ENCODE measurements at places on chromosomes 11 and 22.

GRCh38 chr11:38155856-38156255 lies 1557.8 kb upstream of the RAG2 start:
- no peak for DNase-seq

GRCh38 chr11:123206791-123207434 lies 11.9 kb upstream of the CLMP start:
- DNase-seq, result no peak

DNA sequence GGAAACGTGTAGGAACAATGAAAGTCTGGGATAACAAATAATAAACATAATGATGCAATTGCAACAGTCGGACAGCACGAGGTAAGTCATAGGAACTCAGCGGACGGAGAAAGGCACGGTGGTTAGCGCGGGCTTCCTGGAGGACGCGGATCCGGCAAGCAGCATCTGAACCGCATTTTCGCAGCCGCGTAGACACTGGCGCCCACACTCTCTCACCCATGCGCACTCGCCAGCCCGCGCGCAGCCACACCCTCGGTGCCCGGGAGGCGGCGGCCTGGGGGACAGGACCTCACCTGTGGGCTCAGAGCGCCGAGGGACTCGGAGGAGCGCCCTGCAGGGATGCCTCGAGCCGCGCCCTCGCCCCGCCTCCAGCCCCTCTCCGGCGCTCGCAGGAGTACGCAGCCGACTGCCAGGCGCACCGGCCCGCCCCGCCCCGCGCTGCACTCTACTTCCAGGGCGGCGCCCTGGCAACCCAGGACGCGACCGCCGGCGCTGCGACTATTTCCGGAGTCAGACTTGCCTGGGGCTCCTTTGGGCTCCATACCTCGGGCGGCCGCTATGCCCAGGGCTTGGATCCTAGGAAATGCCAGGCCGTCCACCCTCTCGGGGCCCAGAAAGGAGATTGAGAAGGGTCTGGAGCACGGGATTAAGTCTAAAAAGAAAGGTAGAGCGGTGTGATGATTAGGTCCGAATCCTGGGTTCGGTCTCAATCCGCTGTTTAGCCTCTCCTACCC lies at the start of gene TTLL1:
Gene TTLL1, minus strand, starts transcription at position 408 of the 734 bp plus-strand sequence. CDS start 13,805 bp downstream, outside the sequence.
- DNase-seq, result peak; percentile 87

DNA sequence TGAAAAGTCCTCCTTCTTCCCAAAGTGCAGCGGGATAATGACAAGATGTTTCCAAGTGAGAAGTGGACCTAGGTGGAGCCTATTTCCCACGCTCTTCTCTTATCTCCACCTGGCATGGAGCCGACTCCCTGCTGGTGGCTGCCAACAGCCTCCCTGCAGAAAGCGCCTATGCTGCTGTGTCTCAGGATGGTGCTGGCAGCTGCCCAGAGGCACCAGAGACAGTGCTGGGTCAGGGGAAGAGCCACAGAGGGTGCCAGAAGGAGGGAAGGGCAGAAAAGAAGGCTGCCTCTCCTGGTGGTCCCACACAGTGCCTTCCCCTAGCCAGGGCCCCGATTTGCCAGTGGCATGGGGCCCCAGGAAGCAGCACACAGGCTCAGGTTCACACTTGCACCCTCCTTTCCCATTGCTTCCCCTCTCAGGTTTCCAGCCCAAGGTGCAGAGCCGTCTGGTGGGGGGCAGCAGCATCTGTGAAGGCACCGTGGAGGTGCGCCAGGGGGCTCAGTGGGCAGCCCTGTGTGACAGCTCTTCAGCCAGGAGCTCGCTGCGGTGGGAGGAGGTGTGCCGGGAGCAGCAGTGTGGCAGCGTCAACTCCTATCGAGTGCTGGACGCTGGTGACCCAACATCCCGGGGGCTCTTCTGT lies 19.0 kb downstream of the CD5 start:
- DNase-seq, result no peak

- DNase-seq, result no peak
These were observed 2.8 kb upstream of the TRIM3 start for GRCh38 chr11:6476571-6476970.

DNA sequence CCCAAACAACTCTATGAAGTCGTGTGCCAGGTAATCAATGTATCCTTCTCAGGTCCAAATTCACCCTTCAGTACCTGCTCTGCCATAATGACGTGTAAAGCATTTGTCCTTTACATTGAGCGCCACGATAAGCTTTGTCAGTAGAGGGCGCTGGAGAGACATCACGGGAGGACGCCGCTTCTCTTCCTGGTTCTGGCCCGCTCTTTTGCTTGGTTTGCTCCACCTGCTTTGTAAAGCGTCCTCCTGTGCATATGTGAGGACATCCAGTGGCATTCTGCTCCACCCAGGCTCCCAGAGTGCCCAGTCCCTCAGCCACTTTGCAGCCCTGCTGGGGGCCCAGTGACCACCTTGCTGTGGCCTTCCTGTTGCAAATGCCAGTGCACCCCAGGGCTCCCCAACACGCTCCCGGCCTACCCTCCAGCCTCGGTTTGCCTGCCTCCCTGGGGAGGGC lies 61.1 kb downstream of the WT1 start:
- DNase-seq, result peak; percentile 12

DNA sequence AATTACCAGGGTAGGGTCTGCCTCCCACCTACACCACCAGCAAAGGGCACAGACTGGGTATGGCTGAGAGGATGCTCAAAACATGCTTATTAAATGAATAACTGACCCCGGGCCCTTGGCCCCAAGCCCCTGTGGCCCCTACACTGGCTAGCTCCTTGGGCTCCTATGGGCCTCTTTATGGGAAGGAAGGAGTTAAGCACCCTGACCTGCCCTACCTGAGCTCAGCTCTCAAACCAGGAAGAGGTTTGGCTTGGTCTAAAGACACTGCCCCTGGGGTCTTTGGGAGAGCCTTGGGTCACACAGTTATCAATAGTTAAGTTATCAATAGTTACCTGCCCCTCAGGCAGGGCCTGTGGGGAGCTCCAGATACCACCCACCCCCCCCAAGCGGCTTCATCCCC lies 1.2 kb downstream of the USH1C start:
- no peak for DNase-seq

- DNase-seq, result no peak
These were observed 21.8 kb downstream of the NUMA1 start for GRCh38 chr11:72058416-72059034.

DNA sequence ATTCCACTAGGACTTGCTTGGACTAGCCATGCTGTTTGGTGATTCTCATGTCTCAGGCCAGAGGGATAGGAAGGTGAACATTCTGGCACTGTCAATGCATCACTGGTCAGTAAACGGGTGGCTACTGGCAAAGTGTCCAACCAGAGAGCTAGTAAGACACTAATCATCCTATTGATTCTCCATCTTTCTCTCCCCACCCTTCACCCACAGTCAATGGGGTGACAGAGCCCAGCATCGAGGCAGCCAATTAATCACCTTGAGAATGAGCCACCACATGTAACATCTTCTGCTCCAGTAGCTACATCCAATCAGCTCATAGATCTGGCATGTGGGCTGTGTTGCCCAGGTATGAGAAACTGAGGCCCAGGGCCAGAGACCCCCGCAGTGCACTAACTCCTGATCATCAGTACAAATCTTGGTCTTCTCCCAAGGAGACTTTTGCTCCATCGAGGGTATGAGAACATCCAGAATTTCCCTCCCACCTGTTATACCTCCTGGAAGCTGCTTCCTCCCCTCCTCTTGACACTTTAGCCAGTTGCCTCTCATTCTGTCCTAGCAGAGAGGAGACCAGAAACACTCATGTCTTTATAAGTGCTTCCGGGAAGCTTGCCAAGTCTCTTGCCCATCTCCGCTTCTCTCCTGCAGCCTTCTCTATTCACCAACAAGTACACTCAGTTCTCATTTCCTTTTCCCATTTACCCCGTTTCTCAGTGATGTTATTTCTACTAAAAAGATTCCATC lies 17.0 kb downstream of the HTR3A start:
- DNase-seq, result no peak

- DNase-seq, result no peak
These were observed 31.1 kb downstream of the OR6Q1 start for GRCh38 chr11:58061813-58062212.

DNA sequence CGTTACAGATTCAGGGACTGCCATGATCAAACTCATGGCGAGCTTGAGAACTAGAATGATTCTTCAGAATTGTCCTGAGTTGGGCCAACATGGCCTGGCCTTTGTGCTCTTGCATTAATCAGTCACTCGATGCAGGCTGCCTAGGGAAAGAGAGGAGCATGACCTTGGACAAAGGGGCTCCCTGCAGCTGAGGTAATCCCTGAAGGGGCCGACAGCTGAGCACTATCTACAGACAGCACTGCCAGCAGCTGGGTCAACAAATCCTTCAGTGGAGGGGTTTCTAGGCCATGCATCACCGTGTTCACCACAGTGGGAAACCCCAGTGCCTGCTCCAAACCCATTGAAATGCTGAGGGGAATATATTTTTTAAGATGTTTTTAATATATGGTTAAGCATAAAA lies 159.5 kb upstream of the POU2AF2 start:
- no peak for DNase-seq

DNA sequence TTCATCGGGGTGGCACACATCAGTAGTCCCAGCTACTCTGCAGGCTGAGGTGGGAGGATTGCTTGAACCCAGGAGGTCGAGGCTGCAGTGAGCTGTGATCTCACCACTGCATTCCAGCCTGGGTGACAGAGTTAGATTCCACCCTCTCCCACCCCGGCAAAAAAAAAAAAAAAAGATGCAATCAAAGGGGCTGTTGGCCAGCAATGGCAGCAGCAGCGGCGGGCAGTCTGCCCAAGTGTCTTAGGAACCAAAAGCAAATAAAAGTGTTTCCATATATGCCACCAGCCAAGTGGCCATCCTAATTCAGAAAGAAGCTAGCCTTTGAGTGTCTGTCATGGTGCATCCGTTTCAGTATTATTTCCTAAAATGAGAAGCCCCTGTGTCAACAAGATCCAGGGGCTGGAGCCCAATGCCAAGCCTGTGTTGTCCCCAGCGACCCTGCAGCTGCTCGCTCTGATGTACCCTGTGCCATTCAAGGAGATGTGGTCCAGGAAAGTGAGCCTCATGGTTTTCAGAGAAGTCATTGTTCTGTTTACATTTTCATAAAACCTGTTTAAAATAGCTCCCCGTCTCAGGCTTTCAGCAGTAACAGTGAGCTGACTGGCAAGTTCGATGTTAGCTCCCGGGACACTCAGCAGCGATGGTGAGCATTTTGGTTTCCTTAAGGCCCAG lies 12.5 kb downstream of the CDPF1 start:
- no peak for DNase-seq

DNA sequence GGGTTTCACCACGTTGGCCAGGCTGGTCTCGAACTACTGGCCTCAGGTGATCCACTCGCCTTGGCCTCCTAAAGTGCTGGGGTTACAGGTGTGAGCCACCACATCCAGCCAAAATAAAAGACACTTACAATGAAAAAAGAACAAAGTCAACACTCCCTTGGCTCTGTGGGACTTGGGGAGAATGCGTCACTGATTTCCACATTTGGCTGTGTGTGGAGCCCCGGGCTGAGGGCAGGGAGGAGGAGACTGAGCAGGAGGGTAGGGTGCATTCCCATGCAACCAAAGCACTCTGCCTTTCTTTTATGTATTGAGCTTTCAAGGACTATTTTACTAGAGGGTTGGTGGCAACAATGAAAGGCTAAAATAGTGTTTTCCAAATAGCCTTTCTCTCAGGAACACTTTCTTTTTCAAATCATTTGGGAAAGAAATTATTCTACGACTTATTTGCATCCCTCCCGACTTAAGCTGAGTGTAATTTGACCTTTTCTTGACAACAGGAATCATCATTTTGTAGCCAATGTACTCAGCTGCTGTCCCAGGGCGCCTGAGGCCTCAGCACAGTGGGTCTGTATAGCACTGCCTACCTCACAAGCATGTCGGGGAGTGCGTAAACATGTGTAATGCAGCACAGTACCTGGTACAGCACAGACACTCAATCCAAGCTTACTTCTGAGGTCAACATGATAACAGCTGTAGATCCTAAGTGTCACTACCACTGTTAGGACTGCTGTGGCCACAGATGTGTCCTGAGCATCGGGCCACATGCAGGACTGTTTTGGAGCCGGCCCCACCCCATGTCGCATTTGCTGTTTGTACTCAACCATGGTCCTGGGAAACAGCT lies 10.1 kb upstream of the SERPIND1 start:
- DNase-seq, result no peak

DNA sequence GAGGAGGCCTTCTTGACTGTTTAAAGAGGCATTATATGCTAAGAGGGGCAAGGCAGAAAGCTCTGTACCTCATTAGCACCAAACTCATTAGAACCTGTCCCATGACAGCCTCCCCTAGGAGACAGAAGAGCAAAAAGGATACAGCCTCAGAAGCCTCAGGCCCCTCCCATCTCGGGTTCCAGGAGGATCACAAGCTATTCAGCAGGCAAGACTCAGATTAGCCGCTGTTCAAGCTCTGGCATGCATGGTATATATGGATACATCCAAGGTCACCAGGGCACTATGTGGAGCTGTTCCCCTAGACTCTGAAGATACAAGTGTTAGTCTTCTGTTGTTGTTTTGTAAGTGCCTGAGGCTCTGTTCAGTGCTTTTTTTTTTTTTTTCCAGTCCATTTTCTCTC lies 32.1 kb downstream of the ATXN10 start:
- DNase-seq, result no peak

GRCh38 chr22:39980596-39980995 lies 14.2 kb upstream of the FAM83F start:
- no peak for DNase-seq

DNA sequence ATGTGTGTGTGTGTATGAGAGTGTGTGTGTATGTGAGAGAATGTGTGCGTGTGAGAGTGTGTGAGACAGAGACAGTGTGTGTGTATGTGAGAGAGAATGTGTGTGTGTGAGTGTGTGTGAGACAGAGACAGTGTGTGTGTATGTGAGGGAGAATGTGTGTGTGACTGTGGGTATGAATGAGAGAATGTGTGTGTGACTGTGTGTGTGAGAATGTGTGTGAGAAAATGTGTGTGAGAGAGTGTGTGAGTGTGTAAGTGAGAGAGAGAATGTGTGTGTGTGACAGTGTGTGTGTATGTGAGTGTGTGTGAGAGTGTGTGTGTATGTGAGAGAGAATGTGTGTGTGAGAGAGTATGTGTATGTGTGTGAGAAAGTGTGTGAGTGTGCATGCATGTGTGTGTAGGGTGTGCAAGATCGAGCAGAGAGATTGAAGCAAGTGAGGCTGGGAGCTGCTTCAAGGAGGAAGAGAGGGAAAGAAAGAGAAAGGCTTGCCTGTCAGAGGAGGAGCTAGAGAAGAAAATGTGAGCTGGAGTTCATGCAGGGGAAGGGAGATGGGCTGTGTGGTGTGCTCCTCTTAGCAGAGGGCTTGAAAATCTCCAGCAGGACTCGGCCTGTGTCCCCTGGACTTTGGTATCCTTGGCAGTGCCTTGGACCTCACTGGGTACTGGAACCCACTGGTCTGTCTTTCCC lies 27.7 kb upstream of the TP53I11 start:
- no peak for DNase-seq

- no peak for DNase-seq
These were observed 1.6 kb downstream of the SPON1 start for GRCh38 chr11:13963949-13964770.

DNA sequence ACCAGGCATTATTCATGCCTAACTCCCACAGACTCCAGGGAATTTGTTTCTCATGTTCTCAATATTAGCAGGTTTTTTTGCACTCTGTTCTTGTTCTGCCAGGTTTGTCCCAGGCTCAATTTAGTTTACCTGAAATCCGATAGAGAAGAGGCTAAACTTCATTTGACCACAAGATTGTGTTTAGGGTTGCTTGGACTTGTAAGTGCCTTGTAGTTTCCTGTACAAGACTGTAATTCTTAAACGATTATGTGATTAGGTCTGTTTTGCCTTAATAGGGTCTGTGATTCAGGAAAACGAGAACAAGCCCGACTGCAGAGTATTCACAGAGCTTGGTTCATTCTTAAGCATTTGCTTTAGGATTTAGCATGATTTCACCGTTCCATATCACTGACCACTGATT lies 1.8 kb downstream of the PRSS23 start:
- DNase-seq, result no peak

All from CD4-positive, alpha-beta T cell treated with Interleukin-21 for 1 hour (primary cell).